Activated T-helper 17 cell treated with anti-CD3 and anti-CD28 coated beads, Interleukin-2, amount 50 U/mL, for 72 hours (primary cell): ENCODE measurements at places on chromosomes 1 and 21.

DNA sequence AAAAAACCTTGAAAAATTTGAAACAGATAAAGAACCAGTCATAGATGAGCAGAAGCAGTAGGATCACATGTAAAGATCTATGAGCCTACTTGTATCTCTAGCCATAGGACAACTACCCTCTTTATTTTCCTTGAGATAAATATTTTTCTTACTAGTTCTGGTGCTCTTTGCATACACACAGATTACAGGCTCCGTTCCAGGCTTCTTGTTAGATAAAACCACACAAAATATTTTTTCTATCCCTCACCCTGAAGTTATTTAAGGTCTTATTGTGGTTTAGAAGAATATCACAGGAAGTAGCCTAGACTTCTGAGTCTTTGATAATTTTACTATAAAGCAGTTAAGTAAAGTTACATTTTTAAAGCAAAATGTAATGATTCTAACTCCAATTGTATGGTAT lies 512.2 kb downstream of the NEGR1 start:
- no peak for ATAC-seq

GRCh38 chr1:112232848-112233247 lies 163.2 kb upstream of the CTTNBP2NL start:
- ATAC-seq, result no peak

GRCh38 chr1:211378844-211379243 lies 52.2 kb downstream of the TRAF5 start:
- peak; percentile 67 for ATAC-seq

GRCh38 chr1:36349241-36349671 lies 25.8 kb upstream of the EVA1B start:
- no peak for ATAC-seq

GRCh38 chr1:201537891-201538611 lies 876 bp upstream of the NAV1 start:
- no peak for ATAC-seq

GRCh38 chr1:53134042-53134485 lies 8.4 kb downstream of the SLC1A7 start:
- no peak for ATAC-seq
